ENCODE measurements at places on chromosomes 5 and 9.

DNA sequence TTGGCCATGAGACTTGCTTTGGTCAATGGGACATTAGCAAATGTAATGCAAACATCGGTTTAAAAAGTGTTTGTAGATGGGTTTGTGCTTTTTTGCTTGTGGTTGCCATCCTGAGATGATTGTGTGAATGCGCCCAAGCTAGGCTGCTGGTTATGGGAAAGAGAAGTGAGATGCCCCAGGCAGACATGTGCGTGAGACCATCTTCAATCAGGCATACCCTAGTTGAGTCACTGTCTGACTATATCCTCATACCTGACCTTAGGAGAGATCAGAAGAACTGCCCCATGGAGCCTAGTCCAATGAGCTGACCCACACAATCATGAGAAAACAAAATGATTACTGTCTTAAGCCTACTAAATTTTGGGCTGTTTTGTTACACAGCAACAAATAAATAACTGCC, 36.8 kb upstream of the ZNF608 start:
- DNase-seq = no peak

DNA sequence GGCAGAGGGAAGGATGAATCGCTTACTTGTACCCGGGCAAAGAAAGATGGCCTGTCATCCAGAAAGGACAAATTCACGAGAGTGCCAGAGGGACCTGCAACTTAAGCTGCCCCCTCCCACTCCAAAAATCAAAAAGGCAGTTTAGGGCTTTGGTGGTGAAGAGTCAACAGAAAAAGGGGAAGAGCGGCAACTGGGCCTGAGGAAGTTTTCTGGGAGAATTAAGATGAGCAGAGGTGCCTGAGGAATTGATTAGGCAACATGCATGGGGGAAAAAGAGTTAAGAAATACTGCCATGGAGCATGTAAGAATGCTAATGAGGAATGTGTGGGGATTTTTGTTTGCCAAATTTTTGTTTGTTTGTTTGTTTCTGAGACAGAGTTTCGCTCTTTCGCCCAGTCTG, 1.8 kb upstream of the ACTL7B start:
- DNase-seq = no peak

- peak; percentile 75 for DNase-seq
Measured at GRCh38 chr9:33101104-33101951, 24.9 kb upstream of the SMU1 start.

DNA sequence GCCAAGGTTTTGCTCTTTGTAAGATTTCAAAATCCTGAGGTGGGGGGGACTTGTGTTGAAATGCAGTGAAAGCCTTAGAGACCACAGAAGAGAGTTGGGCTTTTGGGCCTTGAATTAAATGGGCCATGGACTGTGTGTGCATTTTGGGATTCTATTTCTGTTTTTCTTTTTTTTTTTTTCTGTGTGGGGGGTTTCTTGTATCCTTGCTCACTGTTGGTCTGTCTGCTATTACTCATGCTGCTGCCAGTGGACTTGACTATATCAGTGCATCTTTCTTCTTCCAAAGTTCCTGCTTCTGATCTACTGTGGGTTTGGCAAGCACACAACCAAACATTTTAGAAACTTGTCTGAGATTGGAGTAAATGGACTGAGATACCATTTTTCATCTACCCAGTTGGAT, 344.9 kb downstream of the ARL15 start:
- no peak for DNase-seq

DNA sequence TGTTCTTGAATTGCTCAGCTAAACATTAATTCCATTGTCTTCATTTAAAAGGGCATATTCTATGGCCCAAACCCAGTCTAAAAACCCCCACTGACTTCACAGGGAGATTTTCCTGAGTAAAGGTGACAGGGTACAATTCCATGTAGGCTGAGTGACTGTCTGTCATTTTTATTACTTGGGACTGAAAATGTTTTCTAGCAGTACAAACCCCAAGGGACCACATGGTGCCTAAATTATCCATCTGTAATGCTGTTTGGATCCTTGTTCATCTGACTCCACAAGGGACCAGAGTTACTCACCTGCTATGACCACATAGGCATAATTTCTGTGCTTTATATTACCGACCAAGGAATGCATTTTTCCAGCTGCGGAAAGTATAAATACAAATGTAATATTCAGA, 349.1 kb downstream of the ZNF608 start:
- no peak for DNase-seq

DNA sequence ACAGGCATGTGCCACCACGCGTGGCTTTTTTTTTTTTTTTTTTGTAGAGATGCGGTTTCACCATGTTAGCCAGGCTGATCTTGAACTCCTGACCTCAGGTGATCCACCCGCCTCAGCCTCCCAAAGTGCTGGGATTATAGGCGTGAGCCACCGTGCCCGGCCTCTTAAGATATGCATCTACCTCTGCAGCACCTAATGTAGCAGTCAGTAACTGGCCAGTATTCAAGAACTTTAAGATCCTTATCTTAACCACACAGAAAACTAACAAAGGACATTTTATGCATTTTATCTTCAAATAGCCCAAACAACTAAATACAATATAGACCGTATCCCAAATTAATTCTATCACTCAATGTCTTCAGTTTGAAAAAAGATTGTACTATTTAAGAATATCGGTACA, 618.7 kb downstream of the TLE1 start:
- DNase-seq = no peak

GRCh38 chr9:8473244-8474020, 673.9 kb upstream of the DMAC1 start:
- DNase-seq = no peak

DNA sequence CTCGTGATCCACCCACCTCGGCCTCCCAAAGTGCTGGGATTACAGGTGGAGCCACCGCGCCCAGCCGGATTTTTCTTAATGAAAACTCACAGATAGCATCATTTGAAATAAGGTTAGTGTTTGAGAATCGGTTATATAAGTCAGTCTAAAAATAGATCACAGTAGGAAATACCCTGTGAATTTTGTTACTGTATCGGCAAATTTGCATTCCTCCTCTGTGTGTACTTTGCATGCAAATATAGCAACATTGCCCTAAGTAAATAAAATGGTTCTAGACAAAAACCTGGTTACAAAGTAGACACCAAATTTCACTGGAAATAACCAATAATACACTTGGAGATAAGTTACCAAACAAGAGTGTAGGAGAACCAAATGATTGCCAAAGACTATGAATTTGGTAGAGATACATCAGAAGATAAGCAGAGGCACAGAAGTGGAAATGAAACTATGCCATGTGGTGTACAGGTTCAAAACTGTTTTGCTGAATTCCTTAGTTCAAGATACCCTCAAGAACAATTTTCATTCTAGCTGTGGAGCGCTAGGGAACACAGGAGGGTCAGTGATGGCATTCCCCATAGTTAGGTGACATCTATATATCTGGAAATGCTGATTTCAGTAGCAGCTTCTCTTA, 58.1 kb downstream of the ICE1 start:
- no peak for DNase-seq

GRCh38 chr9:73137914-73138313, 13.8 kb upstream of the ANXA1 start:
- no peak for DNase-seq

GRCh38 chr5:57529864-57530263, 47.3 kb upstream of the ACTBL2 start:
- DNase-seq = no peak

DNA sequence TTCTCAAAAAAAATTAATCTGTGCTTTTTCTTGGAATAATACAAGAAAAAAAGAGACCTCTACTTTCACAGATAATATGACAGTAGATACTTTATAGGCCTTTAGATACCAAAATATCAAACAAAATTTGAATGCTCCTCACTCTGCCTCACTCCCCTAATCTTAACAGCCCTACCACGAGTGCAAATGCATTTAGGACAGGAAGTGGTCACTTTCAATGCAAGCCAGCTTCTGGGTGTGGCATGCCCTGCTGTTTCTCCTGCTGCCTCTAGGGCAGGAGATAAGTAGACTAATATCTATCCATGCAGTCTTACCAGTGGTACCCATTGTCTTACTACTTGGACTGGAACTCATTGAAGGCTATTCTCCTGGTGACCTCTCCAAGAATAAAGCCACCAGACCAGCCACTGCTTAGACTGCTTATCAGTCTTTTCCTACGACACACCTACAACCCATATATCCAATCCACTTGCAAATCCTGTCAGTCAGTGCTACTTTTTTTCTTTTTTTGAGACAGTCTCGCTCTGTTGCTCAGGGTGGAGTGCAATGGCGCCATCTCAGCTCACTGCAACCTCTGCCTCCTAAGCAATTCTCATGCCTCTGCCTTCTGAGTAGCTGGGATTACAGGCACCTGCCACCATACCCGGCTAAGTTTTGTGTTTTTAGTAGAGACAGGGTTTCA, 23.0 kb downstream of the FRRS1L start:
- DNase-seq = peak; percentile 52

- peak; percentile 64 for DNase-seq
Measured at GRCh38 chr9:115849679-115850412, 303.7 kb upstream of the PAPPA start.

GRCh38 chr5:138832218-138832617, 42.9 kb downstream of the LRRTM2 start:
- DNase-seq = peak; percentile 36

DNA sequence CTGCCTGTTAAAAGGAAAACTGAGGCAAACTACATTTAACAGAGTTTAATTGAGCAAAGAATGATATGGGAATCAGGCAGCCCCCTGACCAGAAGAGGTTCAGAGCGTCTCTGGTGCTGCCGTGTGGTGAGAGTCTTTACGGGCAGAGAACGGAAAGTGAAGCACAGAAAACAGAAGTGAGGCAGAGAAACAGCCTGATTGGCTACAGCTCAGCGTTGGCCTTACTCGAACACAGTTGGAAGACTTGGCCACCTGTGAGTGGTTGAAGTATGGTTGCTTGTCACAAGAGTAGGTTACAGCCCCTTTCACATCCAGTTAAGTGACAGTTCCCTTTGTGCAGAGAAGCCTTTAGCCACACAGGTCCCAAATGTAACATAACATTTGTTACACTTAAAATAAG, 16.9 kb upstream of the FBP1 start:
- DNase-seq = no peak

DNA sequence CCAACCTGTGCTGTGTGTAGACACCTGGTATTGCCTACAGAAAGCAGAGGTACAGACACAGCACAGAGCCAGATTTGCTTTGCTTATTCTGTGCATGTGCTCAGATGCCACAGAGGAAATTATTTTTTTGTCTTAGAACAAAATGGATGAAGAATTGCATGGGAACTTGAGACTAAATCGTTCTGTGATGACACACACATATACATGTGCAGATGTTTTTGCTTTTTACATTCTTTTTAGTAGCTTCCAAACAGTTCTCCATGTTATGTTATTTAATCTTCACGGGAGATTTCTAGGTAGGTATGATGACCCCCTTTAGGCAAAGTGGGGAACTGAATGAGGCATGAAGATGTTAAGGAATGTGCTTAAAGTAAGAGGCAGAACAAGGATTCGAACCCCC, 221.5 kb upstream of the PANK3 start:
- DNase-seq = no peak

DNA sequence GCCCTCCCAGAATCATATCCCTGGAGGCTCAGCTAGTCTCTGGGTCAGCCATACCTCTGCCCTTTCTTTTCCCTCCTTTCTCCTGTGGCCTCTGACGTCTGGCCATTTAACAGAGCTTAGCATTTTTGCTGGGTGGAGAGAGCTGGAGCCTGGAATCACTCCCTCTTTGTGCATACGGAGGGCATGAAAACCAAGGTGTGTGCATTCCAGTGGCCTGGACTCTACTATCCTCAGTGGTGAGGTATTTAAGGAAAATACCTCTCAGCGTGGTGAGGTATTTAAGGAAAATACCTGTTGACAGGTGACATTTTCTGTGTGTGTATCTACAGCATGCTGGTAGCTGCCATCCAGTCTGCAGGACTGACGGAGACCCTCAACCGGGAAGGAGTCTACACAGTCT, 27.5 kb downstream of the TGFBI start:
- no peak for DNase-seq

All from LHCN-M2 (cell line).